ENCODE measurements at places on chromosomes 12 and 14. TPM values are rescaled to one million over a fixed set of nuclear protein-coding genes. Genes with fewer than 3 reads are reported as not detected.

- H3K4me3 ChIP-seq, result no peak overlapping the region
- peaks cover 33% of the 10 kb centered on the region for H3K27me3 ChIP-seq
- no peaks in the 10 kb centered on the region for H3K36me3 ChIP-seq
- H3K27ac ChIP-seq, result no peak overlapping the region
These were observed 9.7 kb downstream of the MYH6 start for GRCh38 chr14:23398348-23398747.

- H3K27ac ChIP-seq, result no peak overlapping the region
- DNase-seq, result no peak
- H3K36me3 ChIP-seq, result no peaks in the 10 kb centered on the region
- peaks cover 24% of the 10 kb centered on the region for H3K27me3 ChIP-seq
- H3K4me1 ChIP-seq, result no peaks in the 10 kb centered on the region
These were observed 51.8 kb downstream of the WIF1 start for GRCh38 chr12:65069336-65069735.

DNA sequence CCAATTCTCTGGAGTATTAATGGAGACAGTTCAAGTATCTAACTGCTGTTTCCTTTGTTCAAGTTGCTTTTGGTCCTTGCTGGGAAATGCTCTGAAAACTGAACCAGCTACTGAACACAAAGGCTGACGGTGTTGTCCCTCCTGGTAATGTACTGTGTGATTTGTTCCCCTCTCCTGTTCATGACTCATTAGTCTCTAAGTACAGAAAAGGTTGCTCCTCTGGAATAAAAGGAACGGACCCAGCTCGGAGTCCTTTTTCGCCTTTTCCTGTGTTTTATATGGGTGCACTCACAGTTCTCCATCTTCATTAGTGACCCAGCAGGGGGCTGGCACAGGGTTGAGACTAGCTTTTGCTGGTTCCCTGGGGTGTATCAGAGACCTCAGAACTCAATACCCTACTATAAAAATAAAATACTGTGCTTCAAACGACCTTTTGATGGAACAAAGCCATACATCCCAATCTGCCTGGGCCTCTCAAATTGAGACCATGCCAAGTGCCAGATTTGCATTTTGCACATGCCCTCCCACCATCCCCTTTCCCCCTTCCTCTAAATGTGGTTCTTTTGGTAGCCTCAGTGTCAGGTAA is 269.7 kb downstream of the RAD51B start:
- DNase-seq, result no peak
- H3K4me3 ChIP-seq, result no peak overlapping the region

- no peak for DNase-seq
- H3K36me3 ChIP-seq, result no peaks in the 10 kb centered on the region
- H3K27ac ChIP-seq, result no peak overlapping the region
- peaks cover 4% of the 10 kb centered on the region for H3K4me1 ChIP-seq
These were observed 19.4 kb upstream of the GNPTAB start for GRCh38 chr12:101850199-101850598.

- DNase-seq, result no peak
- no peaks in the 10 kb centered on the region for H3K36me3 ChIP-seq
- H3K27me3 ChIP-seq, result peaks cover 9% of the 10 kb centered on the region
- H3K4me3 ChIP-seq, result no peak overlapping the region
- H3K27ac ChIP-seq, result no peak overlapping the region
These were observed 246.4 kb upstream of the PWP1 start for GRCh38 chr12:107439026-107439738.

GRCh38 chr14:99660006-99660566 is 15.2 kb downstream of the HHIPL1 start:
- no peak for DNase-seq
- H3K4me1 ChIP-seq, result peaks cover 8% of the 10 kb centered on the region
- H3K4me3 ChIP-seq, result no peak overlapping the region
- no peak overlapping the region for H3K27ac ChIP-seq
- peaks cover 2% of the 10 kb centered on the region for H3K36me3 ChIP-seq

DNA sequence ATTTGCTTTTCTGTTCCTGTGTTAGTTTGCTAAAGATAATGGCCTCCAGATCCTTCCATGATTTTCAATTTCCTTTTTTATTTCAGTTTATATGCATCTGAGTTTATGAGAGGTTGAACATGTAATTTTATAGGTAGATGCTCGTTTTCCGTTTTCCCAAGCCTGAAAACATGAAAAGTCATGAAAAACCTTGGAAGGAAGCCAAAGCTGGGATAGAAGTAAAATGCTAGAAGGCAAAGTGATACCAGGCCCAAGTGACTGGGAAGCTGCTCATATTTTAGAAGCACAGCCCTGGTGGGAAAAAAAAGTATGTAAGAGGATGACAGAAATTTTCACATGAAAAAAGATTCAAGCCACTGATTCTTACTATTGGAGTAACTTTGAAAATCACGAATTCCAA is 290.8 kb downstream of the PRKD1 start:
- peak overlapping the region; percentile 14 for H3K27ac ChIP-seq
- H3K4me3 ChIP-seq, result no peak overlapping the region
- peaks cover 15% of the 10 kb centered on the region for H3K4me1 ChIP-seq
- H3K27me3 ChIP-seq, result no peaks in the 10 kb centered on the region

The KRT8 gene
- 13.0 TPM for total RNA-seq

Data from chondrocyte (in vitro differentiated cells).